ENCODE measurements at places on chromosomes 4 and X. TPM values are rescaled to one million over a fixed set of nuclear protein-coding genes. Genes with fewer than 3 reads are reported as not detected.

- DNase-seq: no peak
These were observed 109.3 kb downstream of the AFF2 start for GRCh38 chrX:148609515-148610327.

DNA sequence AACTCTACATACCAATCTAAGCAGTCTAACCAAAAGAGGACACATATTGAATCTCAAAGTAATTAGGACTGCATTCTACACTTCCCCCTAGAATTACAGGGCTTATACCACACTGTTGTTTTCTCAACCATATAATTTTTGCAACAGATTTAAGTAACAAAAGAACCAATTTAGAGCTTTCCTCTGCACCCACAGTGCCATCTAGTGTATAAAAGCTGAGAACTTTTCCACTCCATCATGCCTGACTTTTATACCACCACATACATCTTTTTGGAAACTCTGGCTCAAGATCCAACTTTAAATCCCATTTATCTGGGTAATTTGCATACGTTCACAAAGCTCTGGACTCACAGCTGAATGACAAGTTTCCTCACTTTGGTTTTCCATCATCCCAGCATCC is 99.5 kb downstream of the EFHC2 start:
- peak; percentile 30 for DNase-seq

- peak; percentile 65 for DNase-seq
These were observed 110.0 kb upstream of the EDNRA start for GRCh38 chr4:147370881-147371280.

GRCh38 chr4:95627024-95627605 is 78.3 kb upstream of the UNC5C start:
- DNase-seq: no peak

- no peak for DNase-seq
These were observed 77.0 kb downstream of the AFAP1 start for GRCh38 chr4:7862561-7863192.

Gene SPIN2B
- 11.1 TPM for polyA plus RNA-seq

- peak; percentile 1 for DNase-seq
These were observed 118.6 kb upstream of the NEIL3 start for GRCh38 chr4:177190995-177191580.

DNA sequence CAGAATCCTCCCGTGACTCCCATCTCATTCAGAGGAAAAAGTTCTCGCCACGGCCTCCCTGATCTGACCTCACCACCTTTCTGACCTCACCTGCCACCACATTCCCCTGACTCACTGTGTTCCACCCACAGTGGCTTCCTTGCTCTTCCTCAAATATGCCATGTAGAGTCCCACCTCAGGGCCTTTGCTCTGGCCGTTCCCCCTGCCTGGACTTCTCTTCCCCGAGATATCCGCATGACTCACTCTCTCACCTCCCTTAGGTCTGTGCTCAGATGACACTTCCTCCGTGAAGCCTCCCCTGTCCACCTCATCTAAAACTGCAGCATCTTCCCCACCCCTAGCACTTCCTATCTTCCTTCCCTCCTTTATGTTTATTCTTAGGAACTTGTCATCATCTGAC is 7.2 kb upstream of the TSPYL2 start:
- no peak for DNase-seq

Gene AREG
- 13.2 TPM for polyA plus RNA-seq

DNA sequence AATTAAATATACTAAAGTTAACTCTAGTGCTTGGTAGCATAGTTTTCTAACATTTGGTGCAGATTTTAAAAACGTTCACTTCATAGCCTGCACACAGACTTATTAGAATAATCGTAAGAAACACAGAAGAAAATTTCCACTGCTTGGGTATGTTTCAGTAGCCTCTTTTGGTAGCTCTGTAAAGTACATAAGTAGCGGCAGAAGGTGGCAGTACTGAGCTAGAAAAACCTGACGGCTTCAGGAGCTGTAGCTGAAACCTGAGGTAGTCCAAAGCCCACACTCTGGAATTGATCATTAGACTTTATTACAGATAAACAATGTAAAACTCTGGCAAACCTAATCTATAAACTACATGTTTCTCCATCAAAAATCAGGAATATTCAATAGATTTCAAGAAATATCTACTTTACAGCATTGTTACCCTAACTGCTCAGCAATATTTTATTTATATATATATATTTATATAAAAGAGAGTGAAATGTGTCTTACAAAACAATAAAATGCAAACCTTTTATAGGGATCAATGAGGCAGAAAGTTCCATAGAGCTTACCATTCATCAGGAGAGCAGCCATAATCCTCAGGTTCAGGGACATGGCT is 88.2 kb downstream of the ATP8A1 start:
- peak; percentile 84 for DNase-seq

Gene GPAT3
- 22.4 TPM for polyA plus RNA-seq

DNA sequence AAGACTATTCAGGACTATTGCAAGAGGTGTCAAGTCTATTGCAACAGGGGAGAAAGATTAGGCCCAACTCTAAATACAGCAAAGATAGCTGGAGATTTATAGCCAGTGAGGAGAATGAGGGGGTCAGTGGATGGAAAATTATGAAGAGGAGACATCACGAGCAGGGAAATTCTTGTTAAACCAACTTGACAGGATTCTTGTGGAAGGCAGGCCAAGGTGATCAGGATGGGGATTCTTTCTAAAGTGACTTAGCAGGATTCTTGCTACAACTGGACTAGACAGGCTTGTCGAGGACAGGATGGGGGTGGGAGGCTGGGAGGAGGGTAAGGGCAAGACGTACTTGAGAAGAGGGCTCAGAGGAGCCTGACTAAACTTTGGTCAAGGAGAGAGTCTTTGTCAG is 89.0 kb downstream of the PHEX start:
- DNase-seq: no peak

DNA sequence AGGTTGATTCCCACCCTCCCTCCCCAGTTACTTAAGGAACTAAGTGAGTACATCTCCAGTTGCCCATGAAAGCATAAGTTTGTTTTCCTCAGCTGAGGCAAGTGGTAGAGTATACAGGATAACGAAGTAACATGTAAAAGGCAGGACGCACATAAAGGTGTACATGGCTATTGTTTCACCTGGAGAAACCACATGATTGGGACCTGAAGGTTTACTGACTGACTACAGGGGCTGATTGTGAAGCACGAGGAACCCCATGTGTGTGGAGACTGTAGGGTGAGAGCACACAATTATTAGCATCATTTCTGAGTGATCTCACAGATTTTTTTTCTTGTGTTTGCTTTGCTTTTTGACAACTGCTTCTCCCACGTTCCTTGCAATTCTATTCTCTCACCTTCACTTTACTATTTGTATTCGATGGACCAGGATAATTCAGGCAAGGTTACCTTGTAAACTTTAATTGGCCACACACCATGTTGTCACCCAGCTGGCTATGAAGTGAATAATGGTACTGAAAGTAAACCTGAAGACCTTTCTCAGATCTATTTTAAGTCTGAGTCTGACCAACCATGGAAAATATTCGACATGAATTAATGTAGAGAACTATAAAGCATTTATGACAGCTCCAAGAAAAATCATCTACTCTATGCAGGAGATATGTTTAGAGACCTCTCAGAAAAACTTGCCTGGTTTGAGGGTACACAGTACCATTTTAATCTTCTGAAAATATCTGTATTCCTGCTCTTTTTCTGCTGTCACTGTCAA is 102.5 kb upstream of the MYOZ2 start:
- DNase-seq: no peak

Gene USP17L21
- polyA plus RNA-seq: not detected

- DNase-seq: peak; percentile 41
These were observed 250 bp downstream of the USP9X start for GRCh38 chrX:41085512-41085877.

Gene SLC7A11
- 0.22 TPM for polyA plus RNA-seq

DNA sequence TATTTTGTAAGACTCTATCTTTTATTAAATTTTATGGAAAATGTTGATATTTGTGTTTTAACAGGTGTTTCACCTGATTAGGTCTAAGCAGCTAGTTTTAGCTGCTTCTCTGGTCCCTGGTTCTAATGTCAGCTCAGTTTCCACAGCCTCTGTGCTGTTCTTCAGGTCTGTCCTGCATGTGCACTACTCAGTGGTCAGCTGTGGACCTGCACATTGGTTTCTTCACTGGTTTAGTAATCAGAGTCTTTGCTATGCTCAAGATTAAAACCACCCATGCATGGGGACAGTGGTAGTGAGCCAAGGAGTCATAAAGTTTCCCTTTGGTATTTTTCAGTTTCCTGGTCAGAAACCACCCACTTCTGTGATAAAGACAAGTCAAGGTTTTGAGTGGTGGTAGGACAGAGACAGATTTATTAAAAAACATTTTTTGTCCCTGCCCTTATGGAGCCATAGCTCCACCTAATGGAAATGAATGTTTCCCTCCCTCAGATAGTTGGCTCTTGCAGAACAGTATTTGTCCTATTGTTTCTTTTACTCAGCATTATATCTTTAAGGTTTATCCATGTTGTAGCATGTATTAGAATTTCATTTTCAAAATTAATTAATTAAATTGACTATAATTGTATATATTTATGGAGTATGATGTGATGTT is 36.8 kb upstream of the VBP1 start:
- no peak for DNase-seq

- DNase-seq: no peak
These were observed 118.7 kb downstream of the ZIC3 start for GRCh38 chrX:137684591-137684990.

Gene GNRHR
- not detected for polyA plus RNA-seq

Gene FAT1
- polyA plus RNA-seq: 62.4 TPM

Gene MAGEA2B
- polyA plus RNA-seq: not detected

- DNase-seq: no peak
These were observed 58.5 kb downstream of the ADD1 start for GRCh38 chr4:2902126-2902525.

GRCh38 chrX:10381193-10381592 is 224.4 kb downstream of the CLCN4 start:
- DNase-seq: no peak

Gene TMPRSS11E
- not detected for polyA plus RNA-seq

GRCh38 chrX:362351-362750 is 24.4 kb downstream of the PPP2R3B start:
- no peak for DNase-seq

- no peak for DNase-seq
These were observed 58.3 kb downstream of the MID1IP1 start for GRCh38 chrX:38859602-38860001.

DNA sequence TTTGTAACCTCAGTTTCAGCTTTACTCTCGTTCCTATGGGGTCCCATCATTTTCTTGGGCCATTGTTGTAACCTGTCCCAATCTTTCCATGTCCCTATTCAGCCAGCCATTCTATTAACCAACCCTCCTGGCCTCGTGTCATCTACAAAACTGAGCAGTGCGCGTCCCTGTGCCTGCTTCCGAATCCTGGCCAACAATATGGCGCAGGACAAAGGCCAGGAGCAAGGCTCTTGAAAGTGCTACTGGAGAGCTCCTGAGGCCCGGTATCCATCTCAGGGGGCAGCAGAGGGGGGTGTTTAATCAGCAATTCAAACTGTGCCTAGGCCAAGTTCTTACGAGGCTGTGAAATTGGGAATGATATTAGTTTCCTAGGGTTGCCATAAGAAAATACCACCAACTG is 41.2 kb upstream of the APLN start:
- no peak for DNase-seq

Gene GIMD1
- 114 TPM for polyA plus RNA-seq

GRCh38 chr4:8305851-8306471 is 36.4 kb downstream of the HTRA3 start:
- no peak for DNase-seq

Gene FGFR3
- 13.8 TPM for polyA plus RNA-seq

GRCh38 chrX:30283456-30284200 is 25.6 kb downstream of the NR0B1 start:
- no peak for DNase-seq

Gene MAGEA10
- polyA plus RNA-seq: not detected

- peak; percentile 56 for DNase-seq
These were observed 21.3 kb upstream of the SULT1E1 start for GRCh38 chr4:69881173-69881773.

DNA sequence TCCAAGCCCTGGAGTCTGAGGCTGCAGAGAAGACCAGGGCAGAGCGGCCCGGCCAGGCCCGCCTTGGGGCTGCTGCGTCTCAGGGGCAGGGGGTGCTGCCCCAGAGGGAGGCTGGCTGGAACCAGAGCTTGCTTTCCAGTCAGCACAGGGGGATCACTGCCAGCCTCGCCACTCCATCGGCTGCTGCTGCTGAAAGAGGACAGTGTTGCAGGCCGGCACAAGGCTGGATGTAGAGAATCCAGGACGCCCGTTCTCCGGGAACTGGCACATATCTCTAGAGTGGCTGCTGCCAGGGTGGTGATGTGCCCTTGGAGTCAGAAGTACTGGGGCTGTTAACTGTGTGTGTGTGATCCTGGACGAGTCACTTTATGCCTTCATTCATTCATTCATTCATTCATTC is 31.9 kb upstream of the SORCS2 start:
- no peak for DNase-seq

DNA sequence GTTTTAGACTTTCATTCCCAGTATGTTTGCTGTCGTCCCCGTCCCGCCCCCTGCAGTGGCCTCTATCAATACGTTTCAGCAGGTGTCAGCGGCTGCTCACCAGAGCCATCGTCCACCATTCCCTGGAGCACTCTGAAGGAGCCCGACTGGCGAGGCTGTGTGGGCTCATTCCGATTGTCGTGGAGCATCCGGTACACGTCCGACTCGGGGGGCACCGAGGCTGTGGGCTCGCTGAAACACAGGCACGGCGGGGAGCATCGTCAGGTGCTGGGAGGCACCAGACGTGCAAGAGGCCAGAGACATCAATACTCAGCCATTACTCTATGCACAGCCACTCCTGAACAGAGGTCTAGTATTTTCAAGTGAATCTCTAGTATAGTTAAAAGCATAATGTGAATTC is 28.9 kb downstream of the PDLIM3 start:
- DNase-seq: no peak

DNA sequence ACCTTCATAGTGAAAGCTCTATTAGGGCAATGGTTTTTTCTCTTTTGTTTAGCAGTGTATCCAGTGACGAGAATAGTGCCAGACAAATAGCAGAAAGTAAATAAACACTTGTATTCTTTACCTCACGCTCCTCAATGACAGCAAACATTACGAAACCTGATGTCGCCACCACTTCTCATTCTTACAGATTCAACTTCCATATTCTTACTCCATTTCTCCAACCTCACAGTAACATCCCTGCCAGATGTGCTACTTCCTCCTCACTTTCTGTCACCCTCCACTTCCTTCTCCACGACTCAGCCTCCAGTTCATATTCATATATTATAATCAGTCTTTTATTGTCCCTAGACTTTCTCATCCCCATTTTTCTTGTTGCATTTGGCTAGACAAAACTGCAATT is 1956.2 kb upstream of the AGA start:
- no peak for DNase-seq

Gene RNF128
- 38.2 TPM for polyA plus RNA-seq

Gene RASL11B
- polyA plus RNA-seq: not detected
